ENCODE measurements at places on chromosomes 11 and 22.

DNA sequence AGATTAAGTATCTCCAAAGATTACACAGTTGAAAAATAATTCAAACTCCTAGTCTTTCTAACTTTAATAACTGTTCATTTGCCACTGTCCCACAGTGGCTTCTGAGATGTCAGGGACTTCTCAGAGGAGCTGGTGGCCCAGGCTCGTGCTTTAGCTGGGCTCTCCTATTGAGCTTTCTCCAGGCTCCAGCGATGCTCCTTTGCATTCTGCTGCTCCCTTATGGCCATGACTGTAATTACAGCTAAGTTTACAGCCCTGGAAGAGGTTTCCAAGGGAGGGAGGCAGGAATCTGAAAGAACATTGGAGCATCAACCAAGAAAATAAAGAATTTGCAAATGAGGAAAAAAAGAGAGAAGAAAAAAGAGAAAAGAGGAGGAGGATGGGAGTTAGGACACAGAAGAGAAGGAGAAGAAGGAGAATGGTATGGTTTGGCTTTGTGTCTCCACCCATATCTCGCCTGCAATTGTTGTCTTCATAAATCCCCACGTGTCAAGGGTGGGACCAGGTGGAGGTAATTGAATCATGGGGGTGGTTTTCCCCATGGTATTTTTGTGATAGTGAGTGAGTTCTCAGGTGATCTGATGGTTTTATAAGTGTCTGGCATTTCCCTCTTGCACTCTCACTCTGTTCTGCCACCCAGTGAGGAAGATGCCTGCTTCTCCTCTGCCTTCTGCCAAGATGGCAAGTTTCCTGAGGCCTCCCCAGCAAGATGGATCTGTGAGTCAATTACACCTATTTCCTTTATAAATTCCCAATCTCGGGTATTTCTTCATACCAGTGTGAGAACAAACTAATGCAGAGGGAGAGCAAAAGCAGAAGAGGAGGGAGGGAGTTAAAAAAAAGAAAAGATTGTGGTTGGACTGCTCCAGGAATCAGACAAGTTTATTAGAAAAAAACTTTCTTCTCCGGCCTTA, 857.0 kb downstream of the KCNA4 start:
- no peak for DNase-seq

GRCh38 chr11:12086271-12087074, 23.9 kb upstream of the MICAL2 start:
- DNase-seq: no peak

DNA sequence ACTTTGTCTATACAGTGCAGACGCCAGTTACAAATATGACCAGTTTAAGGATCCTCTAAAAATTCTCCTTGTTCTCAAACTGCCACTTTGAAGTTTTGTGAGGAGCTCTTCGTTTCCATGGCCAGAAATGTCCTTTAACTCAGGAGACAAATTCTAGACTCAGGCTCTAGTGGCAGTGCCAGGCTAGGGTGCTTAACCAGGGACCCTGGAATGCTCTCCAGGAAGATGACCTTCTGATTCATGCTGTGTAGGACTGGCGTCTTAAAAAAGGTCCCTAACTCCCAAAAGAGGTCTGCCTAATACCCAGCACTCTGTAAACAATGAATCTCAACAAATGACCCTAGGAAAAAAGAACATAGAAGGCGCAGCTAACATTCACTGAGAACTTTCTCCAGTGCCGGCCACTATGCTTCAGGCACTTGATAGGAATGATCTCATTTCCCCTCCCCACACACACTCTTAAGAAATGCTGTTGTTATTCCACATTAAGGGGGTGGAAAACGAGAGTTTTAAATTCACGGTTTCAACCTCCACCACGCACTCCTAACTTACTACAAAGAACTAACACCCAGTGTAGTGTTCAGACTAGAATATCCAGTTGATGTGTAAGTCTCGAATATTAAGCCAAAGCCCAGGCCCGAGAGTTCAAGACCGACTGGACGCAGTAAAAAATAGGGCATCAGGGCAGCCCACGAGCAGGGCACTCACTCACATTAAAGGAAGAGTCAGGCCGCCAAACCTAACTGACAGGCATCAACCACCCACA, 747 bp downstream of the NXF1 start:
- no peak for DNase-seq

- no peak for DNase-seq
Measured at GRCh38 chr22:47395481-47395880, 633.0 kb downstream of the TBC1D22A start.

GRCh38 chr11:124950601-124951330, 3.2 kb upstream of the CCDC15 start:
- DNase-seq: no peak

- DNase-seq: no peak
Measured at GRCh38 chr11:74710281-74710938, 20.8 kb downstream of the CHRDL2 start.

GRCh38 chr22:38016182-38017151, 32.1 kb upstream of the SOX10 start:
- no peak for DNase-seq

DNA sequence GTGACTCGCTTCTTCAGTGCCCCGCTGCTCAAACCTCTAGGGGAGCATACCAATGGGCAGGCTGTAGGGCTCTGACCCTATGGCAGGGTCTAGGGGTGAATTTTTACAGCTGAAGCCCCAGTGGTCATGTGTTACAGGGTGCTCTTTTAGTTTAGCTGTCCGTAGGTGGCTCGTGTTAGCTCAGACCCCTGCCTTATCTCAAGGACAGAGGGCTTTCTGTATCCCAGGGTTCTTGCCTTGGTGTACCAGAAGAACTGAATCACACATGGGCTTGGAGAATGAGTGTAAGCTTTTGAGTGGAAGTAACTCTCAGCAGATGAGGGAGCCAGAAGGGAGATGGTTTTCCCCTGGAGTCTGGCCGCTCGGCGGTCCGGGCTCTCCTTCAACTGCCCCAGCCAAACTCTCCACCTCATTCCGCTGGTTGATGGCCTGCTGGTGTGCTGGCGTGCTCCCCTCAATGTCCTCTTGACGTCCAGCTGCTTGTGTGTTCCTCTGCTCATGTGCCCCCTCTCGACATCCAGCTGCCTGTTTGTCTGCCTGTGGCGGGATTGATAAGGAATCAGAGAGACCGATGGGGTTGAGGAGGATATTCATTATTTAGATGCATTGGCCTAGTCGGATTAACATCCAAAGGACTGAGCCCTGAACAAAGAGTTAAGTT, 37.5 kb downstream of the BIRC2 start:
- no peak for DNase-seq

- no peak for DNase-seq
Measured at GRCh38 chr11:44854741-44855492, 95.8 kb downstream of the TP53I11 start.

DNA sequence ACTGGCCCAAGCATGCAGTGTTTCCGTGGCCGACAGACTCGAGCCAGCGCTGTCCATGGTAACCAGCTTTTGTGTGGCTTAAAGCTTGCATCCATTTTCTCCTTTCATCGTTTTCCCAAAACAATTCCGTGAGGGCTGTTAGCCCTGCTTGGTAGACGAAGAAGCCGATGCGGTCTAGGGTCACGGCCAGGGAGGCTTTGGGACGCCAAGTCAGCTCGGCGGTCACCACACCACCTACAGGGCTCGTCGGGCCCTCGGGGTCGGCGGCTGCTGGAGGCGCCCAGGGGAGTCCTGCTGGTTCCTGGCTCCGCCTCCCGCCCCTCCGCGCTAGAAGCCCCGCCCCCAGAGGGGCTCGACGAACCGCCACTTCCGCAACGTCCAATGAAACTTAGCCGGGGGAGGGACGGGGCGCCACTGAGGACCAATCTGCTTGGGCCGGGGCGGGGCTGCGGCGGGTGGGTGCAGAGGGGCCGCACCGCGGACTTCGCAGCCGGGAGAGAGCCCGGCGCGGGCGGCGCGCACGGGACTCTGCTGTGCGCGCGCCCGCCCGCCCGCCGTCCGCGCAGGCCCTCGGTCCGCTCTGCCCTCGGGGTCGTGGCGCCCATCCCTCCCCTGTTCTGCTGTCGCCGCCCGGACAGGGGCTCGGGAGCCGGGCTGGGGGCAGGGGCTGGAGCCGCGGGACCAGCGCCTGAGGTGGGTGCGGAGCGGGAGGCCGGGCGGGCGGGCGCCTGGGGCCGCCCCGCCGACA, at the start of gene TIGD3:
TIGD3 (plus strand) TSS at position 487 of the 748 bp plus-strand sequence. CDS start 1,058 bp downstream, outside the sequence.
- peak; percentile 95 for DNase-seq

DNA sequence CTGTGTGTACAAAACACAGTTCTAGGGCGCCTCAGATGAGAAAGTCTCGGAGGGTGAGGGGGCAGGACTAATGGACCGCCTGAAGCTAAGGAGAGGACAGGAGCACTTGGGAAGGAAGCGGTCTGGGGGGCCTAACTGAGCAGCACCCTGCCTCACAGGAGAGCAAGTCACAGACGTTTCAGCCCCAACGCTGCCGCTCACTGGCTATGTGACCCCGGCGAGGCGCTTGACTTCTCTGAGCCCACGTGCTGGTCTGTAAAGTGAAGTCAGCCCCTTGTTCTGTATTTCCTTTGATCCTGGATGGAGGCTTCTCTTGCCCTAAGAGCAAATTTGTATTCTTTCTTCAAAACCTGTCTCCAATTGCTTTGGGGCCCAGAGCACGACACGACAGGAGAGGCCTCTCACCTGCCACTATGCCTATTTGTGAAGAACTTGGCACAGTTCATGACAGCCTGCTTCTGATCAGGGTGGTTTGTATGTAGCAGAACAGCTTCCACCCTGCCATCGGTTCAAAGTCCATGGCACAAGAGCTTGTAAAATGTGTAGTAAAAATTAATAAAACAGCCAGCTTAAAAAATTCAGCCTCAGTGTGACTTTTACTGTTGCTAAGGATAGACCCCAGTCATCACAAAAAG, 59.1 kb downstream of the WNT11 start:
- DNase-seq: no peak

DNA sequence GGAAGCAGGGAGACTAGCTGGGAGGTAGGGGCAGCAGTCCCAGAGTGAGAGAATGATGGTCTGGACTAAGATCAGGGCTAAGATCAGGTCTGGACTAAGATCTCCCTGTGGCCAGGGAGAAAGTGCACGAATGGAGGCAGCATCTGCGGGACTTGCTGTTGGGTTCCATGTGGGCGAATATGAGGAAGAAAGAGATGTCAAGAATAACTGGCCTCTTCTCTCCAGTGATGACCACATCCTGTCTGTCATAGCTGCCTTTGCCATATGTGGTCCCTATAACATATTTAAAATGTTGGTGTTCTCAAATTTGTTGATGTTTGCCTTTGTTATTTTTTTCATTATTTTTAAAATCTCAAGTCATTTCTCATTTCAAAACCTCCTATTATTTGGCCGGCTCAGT, 27.4 kb upstream of the CXCR5 start:
- DNase-seq: no peak

GRCh38 chr11:17129003-17129402, 51.5 kb upstream of the RPS13 start:
- DNase-seq: no peak

DNA sequence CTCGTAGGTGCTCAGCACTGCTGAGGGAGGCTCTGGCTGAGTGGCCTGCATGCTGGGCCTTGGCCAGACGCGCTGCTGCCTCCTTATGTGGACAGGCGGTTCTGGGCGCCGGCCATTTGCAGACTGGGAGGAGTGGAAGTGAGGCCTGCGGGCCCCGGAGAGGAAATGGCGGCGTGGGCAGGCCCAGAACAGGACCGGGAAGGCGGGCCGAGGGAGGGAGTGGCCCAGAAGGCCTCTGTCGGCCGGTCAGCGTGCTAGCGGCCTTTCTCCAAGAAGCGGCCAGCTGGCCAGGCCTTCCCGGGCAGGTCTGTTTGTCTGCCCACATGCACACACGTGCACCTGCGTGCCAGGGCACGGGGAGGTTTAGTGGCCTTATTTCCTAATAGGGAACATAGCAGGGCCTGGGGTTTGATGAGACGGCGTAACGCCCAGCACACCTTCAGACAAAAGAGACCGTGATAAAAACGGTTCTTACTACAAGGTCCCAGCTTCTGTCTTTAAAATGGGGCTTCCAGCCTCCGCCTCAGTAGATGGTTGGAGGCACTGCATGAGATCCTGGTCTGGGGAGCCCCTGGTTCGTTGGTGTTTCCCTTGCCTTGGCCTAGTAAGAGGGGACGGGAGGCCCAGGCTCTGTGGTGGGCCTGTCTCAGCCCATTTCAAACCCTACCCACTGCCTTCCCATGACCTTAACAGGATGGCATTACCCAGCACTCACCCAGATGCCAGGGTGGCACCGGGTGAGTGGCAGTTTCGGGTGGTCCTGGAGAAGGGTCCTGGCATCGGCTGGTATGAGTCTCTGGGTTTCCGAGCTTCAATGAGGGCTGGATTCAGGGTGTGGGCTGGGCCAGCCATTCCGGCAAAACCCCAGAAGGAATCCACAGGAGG, 65.1 kb upstream of the PPARA start:
- no peak for DNase-seq

- no peak for DNase-seq
Measured at GRCh38 chr11:14190992-14191778, 167.8 kb downstream of the RRAS2 start.

- DNase-seq: no peak
Measured at GRCh38 chr11:111312076-111312475, 13.7 kb downstream of the POU2AF3 start.

GRCh38 chr11:121485216-121485615, 32.4 kb upstream of the SORL1-AS1 start:
- no peak for DNase-seq

GRCh38 chr11:18235394-18236334, 938 bp downstream of the SAA4 start:
- no peak for DNase-seq

DNA sequence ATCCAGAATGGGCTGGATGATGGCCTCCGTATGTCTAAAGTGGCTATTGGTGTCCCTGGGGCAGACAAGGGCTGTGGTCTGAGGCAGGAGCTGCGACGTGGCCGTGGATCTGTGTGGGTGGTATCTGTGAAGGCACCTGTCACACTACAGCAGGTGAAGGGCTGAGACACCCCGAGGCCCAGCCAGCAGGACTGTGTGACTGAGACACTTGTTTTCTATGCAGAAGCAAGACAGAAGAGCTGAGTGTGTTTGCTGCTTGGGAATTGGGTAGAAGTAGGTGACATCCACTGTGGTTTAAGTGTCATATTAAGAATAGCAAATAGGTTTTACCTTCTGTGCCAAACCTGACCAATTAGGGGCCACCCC, 35.0 kb downstream of the AMPD3 start:
- no peak for DNase-seq

GRCh38 chr11:93468290-93468689, 74.9 kb downstream of the SMCO4 start:
- DNase-seq: no peak

- no peak for DNase-seq
Measured at GRCh38 chr11:124793466-124794278, 6.5 kb downstream of the MSANTD2 start.

DNA sequence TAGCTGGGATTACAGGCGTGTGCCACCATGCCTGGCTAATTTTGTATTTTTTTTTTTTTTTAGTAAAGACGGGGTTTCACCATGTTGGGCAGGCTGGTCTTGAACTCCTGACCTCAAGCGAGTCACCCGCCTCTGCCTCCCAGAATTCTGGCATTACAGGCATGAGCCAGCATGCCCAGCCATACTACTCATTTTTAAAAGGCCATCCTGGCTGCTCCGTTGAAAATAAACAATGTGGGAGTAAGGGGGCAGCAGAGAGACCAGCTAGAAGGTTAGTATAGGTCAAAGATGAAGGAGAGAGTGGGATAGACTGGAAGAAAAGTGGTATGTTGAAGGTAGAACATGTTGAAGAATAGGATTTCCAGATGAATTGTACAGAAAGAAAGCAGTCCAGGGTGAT, 17.6 kb upstream of the LIN7C start:
- DNase-seq: no peak
